Neural crest cell (in vitro differentiated cells): ENCODE measurements at places on chromosomes 11 and 22. TPM values are rescaled to one million over a fixed set of nuclear protein-coding genes. Genes with fewer than 3 reads are reported as not detected.
A peak's percentile ranks its signal among the peaks of the same experiment; 100 is the strongest.

- peak; percentile 1 for DNase-seq
Measured at GRCh38 chr11:2777871-2778629, 78.3 kb upstream of the KCNQ1OT1 start.

DNA sequence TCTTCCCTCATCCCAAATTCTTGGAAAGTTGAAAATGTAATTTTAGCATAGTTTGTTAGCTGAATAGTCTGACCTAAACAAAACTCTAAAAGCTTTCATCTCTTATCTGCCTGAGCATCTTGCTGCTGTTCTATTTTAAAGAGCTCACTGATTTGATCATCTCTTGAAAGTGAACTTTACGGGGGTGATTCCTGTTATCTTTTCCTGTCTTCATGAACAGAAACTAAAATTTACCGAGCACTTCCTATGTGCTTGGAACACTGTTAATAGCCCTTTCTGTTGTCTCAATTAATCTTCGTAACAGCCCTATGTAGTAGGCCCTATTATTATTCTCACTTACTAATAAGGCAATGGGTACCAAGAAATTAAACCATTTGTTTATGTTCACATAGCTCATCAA lies 12.3 kb downstream of the AMOTL1 start:
- no peak for DNase-seq

SAA2 gene
- total RNA-seq: not detected in 2 replicates

MRGPRX4 gene
- total RNA-seq: not detected in 2 replicates

- no peak for DNase-seq
Measured at GRCh38 chr22:20909543-20910303, 7.5 kb upstream of the CRKL start.

DNA sequence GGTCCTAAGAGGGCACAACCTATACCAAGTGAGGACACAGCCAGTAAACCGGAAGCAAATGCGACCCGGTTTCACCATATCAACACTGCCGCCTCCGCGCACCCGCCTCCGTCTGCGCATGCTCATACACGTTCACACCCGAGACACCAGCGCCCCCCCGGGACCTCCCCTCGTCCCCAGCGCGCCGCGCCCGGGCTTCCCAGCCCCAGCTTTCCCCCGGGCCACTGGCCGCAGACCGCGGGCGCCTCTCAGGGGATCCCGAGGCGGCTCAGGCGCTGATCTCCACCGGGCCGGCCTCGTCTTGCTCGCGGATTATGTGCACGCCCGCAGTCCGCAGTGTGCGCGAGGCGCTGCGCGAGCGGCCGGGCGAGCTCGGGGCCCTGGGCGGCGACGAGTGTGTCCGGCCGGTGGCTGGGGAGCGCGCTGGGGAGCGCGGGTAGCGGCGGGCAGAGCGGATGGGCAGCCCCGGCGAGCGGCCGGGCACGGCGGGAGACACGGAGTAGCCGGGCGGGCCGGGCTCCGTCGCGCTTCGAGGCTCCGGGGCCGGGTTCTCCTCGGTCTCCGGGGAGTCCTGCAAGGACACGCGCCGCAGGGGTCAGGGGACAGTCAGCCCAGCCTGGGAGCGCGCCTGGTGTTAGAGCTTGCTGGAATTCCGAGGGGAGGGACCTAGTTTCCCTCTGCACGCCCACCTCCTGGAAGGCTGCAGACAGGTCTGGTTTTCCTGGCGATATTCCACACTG lies 2.0 kb downstream of the HEPN1 start:
- DNase-seq: peak; percentile 85
